ENCODE measurements at places on chromosomes 16 and 17. TPM values are rescaled to one million over a fixed set of nuclear protein-coding genes. Genes with fewer than 3 reads are reported as not detected.

DNA sequence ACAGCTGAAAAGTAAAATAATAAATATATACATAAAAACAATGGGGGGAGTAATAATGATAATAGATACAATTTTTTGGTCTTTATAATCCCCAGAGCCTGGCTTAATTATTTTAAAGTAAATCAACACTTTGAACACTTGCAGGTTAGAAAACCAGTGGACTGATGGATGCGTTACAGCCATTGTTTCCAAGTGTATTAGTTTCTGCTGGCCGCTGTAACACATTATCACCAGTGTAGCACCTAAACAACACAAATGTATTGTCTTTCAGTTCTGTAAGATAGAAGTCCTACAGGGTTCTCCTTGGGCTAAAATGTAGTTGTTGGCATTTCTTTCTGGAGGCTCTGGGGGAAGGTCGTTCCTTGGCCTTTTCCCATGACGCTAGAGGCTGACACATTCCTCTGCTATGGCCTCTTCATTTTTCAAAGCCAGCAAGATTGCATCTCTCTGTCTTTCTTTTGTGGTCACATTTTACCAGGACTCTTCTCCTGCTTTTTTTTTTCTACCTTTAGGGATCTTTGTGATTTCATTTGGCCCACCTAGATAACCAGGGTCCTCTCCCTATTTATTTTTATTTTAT lies 116.8 kb downstream of the WWOX start:
- DNase-seq: no peak

DNA sequence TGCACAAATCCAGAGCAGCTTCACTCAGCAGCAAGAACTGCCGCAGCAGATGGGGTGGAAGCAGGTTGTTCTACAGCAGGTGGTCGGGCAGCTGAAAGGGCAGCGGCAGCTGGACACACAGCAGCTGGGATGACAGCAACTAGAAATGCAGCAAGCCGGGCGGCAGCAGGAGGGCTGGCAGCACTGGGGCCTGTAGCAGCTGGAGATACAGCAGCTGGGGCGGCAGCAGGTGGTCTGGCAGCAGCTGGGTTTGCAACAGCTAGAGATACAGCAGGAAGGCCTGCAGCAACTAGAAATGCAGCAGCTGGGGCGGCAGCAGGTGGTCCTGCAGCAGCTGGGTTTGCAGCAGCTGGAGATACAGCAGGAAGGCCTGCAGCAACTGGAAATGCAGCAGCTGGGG lies 460 bp downstream of the KRTAP4-3 start:
- no peak for DNase-seq

DNA sequence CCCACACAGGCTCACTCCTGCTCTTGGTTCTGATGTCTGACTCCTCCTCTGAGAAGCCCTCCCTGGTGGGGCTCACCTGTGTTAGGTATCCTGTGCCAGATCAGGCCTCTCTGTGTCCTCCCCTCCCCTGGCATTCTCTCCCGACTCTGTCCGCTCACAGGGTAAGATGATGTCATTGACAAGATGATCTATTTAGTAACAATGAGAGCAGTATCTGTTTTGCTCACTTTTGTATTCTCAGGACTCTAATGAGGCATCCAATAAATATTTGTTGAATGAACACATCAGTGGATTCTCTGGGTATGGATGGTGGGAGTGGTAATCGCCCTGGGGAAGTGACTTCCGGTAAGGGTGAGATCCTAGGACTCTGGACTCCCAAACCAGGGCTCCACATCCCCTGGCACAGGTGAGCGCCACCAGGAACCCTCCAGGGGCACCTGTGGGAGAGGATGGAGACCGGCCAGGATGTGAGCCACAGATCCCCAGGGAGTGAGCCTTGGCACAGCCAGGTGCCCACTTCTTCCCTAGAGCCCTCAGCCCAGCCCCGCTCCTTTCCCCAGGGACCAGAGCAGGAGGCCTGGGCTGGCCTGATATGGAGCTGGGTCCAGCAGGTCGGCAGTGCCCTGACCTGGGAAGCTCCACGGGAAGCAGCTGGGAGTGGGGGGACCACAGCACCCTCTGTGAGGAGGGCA lies 5.4 kb upstream of the HAP1 start:
- DNase-seq: no peak

GRCh38 chr16:1089439-1089821 lies 6.6 kb downstream of the C1QTNF8 start:
- no peak for DNase-seq

Gene KRTAP1-1
- total RNA-seq: not detected

- DNase-seq: peak; percentile 25
Measured at GRCh38 chr17:37701496-37701898, 43.4 kb downstream of the HNF1B start.

Gene KRTAP1-5
- total RNA-seq: not detected

Gene DBNDD1
- 1.0 TPM for total RNA-seq

Gene MT3
- total RNA-seq: 4.0 TPM

Gene IGSF6
- 25.7 TPM for total RNA-seq

Gene FA2H
- not detected for total RNA-seq

Gene ZNF423
- not detected for total RNA-seq

DNA sequence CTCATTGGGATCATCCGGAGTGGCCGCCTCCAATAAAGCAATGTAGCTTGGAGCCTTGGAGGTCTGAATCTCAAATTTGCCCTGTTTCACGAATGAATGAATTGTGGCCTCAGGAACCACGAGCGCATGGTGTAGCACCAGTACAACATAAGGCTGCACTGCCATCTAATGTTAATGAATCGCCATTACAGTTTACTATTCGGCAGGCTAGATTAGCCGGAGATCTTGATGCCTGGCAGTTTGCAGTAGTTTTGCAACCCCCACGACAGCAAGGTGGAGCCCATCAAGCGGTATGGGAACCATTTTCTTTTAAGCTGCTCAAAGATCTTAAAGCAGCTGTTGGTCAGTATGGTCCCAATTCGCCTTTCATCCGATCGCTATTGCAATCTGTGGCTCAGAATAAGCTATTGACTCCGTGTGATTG lies 18.8 kb downstream of the ALOX15B start:
- peak; percentile 73 for DNase-seq

- no peak for DNase-seq
Measured at GRCh38 chr16:88841521-88842307, 15.0 kb downstream of the GALNS start.

GRCh38 chr16:73020409-73020884 lies 27.5 kb downstream of the ZFHX3 start:
- no peak for DNase-seq

Gene LPO
- total RNA-seq: not detected

DNA sequence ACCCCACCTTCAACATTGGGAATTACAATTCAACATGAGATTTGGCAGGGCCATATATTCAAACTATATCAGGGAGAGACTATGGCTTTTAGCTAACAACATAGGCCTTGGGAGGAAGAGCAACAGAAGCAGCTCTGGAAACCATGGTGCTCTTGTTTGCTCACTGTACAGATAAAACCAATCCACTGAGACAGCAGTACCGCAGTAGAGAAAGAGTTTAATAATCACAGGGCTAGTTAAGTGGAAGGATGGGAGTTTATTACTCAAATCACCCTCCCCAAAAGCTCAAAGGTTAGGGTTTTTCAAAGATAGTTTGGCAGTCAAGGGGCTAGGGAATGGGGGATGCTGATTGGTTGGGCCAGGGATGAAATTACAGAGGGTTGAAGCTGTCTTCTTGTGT lies 52.7 kb upstream of the CRHR1 start:
- no peak for DNase-seq

DNA sequence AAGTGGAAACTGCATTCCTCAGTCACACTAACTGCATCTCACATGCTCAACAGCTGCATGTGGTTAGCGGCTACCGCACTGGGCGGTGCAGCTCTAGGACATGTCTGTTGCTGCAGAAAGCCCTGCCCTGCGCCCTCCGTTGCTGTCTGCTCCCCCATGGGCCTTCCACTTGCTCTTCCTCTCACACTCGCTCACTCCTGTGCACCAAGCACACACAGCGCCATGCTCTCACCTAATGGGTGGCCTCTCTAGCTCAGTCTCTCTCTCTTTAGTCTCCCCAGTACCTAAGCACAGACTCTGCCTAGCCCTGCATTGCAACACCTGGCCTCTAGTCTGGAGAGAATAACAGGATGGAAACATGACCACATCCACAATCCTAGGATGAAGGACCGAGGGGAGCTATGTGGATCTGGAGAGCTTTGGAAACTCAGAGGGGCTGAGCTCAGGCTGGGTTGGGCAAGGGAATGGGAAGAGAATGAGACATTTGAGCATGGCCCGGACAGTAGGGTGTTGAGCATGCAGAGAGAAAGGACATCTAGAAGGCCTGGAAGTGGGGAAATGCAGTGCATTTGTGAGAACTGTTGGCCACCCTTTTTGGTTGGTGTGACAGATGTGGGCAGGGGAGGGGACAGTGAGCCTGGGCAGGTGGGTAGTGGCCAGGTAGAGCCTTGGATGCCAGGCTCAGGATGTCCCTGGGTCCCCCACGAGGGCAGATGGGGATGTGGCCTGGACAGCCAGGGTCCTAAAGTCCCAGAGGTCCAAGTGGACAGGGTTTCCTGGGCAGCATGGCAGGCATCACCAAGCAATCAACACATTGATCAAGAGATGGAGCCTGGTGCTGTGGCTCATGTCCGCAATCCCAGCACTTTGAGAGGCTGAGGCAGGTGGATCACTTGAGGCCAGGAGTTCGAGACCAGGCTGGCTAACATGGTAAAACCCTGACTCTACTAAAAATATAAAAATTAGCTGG lies 16.1 kb downstream of the SGCA start:
- DNase-seq: no peak

DNA sequence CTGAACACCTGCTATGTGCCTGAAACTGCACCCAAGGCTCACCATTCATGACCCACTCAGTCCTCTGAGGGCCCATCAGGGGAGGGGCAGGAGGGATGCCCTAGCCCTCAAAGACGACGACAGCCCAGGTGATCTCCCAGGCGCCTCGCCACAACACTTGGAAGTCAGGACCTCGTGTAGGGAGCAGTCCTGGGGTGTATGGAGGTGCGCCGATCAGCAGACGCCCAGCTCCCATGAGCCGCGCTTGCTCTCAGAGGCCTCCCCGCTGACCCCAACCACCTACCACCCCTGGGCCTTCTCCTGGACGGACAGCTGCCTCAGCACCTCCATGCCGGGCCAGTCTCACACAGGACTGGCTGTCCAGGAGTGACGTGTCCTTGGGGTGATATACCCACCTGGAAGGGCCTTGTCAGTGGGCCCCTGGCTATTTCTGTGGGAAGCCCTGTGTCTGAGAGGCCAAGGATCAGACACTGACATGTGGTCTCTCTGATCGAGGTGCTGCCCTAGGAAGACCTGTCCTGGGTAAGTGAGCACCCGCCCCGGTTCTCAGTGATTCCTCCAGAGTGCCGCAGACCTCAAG lies 26.7 kb downstream of the KDM8 start:
- DNase-seq: no peak

Gene BIRC5
- not detected for total RNA-seq

- DNase-seq: no peak
Measured at GRCh38 chr17:72370819-72371218, 250.0 kb downstream of the SOX9 start.

DNA sequence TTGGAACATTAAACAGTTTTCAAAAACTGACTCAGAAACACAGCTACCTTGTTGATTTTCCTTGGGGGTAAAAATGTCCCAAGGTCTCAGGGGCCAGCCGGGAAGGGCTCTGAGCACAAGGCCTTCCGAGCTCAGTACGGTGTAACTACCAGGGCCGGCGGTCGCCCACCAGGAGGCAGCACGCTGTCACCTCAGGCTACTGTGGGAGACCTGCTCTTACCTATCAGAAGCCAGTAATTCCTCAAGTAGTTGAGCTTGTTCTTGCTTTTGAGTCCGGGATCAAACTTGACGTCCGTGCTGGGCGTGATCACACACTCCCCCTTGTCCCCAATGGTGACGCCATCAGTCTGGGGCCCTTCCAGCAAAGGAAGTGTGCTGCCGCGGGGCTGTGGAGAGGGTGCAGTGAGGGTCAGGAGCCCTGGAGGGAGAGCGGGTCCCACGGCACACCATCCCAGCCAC lies 43.4 kb upstream of the ICAM2 start:
- peak; percentile 71 for DNase-seq

Gene RNU2-1
- 4,171 TPM for total RNA-seq

DNA sequence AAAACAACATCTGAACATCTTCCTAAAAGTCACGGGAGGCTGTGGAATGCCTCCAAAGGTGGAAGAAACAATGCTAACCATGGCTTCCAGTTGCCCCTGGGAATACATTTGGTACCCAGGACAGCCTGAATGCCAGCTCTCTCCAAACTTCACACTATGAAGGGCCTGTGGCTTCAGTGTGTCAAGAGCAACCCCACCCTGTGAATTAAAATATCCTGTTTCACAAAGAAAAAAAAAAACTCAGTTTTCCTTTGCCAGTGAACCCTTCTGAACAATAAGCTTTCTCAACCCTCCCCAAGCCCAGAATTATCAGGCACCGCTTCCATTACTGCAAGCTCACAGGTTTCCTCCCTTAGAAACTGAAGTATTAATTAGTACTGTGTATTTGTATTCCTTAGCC lies 69.8 kb downstream of the SLC39A11 start:
- DNase-seq: no peak

Gene TMC7
- total RNA-seq: not detected
